GF-D8 (cell line): ENCODE measurements at places on chromosomes 3 and 15.

DNA sequence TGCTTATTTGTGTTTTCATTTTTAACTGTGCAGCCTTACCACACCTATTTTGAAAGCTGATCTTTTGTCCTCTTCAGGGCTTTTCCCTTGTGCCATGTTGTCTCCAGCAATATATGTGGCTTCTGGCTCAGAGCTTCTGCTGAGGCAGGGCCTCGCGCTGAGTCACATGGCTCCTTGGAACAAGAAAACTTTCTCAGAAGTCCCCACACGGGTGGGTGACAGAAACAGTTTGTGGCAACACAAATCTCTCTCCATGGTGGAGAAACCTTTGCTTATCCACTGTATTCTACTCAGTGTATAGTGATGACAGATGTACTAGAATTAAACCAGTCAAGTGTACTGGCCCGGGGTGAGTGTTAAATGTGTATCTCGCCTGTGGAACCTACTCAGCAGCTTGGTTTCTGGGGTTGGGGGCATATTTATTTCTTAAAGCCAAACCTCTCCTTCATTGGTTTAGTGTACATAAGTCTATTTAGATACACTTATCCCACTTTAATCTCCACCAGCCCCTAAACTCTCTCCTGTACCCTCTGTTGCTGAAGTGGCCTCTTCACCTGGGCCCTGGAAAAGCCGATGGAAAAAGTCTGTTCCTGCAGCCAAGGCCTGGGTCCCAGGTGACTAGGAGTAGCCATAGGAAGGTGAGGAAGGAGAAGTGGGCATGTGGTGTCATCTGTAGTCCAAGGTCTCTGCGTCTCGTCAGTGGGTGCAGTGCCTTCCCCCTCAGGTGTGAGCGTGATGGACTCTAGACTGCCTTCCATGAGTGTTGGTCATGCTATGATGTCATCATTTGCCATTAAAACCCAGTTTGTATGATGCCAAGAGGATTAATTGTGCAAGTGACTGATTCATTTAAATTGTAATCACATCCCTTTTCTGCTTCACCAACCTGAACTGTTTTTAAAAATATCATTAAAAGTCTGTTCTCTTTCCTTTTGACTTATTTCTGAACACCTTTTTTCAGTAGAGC, 3.2 kb upstream of the FBXL22 start:
- DNase-seq: no peak

GRCh38 chr15:100335335-100335999, 6.3 kb downstream of the ADAMTS17 start:
- DNase-seq: no peak

DNA sequence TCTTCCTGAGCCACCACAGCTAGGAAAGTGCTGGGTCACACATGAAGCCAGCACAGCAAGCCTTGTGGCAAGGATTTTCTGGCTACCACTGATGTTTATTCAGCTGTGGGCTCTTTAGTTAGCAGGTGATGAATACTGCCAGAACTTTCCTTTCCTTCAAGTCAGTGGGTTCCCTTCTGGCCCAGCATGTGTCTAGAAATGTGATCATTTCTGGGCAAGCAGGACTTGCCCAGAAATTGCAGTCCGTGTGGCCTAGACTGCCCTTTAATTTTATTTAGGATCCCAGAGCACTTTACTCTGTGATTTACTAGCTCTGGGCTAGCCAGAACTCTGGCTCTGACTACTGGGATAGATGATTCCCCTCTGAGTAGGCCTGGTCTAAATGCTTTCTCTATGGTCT, 397.5 kb downstream of the ZIC4 start:
- DNase-seq: no peak

- no peak for DNase-seq
Observed at GRCh38 chr15:63322541-63322940, 45.1 kb downstream of the APH1B start.

DNA sequence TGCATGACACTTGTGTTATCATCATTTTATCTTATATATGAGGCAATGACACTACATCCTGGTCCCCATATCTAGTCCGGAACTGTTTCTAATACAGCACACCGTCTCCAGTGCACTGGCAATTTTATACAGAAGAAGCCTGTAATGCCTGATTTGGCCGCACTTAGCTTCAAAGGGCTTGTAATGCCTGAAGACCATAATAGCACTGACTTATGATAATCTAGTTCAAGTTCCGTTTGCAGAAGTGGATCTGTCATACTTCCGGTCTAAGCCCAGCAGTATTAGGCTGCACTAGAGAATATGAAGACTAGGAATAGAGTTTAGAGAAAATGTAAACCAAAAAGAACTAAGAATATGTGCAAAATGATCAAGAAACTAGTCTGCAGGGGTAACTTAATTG, 1.3 kb downstream of the BNIP2 start:
- DNase-seq: peak; percentile 49

DNA sequence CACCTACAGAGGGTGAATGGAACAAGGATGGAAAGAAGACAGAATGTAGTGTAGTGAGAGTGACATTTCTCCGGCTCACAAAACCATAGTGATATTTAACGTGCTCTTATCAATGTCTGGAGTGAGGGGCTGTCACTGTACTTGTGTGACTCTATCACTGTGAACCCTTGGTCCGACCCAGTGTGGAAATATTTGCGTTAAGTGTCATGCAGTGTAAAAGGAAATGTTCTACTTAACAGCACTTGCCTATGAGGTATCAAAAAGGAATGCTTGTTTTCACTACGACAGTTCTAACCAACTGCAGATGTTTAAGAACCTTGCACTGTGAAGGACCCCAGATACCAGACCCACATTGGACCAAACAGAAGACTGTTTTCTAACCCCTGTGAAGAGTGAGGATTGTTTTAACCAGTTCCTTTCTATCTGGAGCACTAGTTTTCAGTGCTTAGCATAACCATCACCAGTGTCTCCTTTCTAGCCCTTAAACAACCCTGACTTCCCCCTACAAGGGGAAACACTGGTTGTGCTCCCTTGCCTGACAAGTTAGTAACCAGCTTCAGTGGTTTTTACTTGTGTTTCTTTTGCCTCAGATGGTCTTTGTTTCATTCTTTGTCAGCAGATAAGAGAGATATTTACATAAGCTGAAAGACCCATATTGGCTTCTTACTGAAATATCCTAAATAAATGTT, 144.7 kb upstream of the ABHD17C start:
- DNase-seq: no peak

- DNase-seq: no peak
Observed at GRCh38 chr3:17155951-17156350, 271.2 kb downstream of the PLCL2 start.

GRCh38 chr3:52227117-52227516, 1.7 kb upstream of the TLR9 start:
- no peak for DNase-seq

GRCh38 chr3:150105886-150106612, 135.4 kb upstream of the PFN2 start:
- DNase-seq: no peak

DNA sequence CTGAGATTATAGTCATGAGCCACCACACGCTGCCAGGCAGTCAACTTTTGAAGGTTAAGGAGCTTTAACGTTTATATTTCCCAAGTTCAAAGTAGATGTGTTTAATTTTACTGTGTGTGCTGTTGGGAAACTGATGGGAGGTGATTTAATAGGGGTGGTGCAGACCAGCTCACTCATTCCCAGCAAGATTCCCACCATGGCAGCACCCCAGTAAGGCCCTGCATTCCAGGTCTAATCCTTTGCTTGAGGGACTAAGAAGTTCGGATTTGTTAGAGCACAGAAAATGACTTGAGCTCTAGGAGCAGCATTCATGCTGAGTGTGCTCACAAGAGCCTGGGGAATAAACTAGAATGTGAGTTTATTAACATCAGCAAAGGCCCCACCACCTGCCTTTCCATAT, 25.2 kb downstream of the TSEN2 start:
- DNase-seq: no peak

DNA sequence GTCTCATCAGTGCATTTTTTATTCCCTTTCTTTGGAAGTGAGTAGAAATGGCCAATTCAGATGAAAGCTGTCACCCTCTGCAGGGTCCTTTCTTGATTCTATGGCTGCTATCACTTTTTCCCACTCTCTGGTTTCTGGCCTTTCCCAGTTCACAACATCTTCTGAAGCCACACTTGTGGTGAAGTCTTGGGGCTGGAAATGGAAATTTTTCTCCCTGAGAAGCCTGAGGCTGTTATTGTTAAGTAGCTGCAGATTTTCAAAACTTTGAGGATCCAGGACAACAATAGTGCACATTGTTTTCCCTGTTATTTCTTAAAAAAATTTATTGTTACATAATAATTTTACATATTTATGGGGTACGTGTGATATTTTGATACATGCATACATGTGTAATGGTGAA, 250.3 kb upstream of the RASGRP1 start:
- DNase-seq: no peak

- DNase-seq: no peak
Observed at GRCh38 chr15:74594455-74594854, 21.2 kb upstream of the CLK3 start.

- DNase-seq: no peak
Observed at GRCh38 chr15:64369078-64369607, 12.1 kb downstream of the PCLAF start.
